Stimulated activated CD4-positive, alpha-beta T cell treated with anti-CD3 and anti-CD28 coated beads, Interleukin-2, amount 100 ng/mL, for 24 hours (primary cell): ENCODE measurements at places on chromosomes 7 and 10.

GRCh38 chr7:74029991-74030415 is 2.0 kb downstream of the ELN start:
- DNase-seq: no peak

DNA sequence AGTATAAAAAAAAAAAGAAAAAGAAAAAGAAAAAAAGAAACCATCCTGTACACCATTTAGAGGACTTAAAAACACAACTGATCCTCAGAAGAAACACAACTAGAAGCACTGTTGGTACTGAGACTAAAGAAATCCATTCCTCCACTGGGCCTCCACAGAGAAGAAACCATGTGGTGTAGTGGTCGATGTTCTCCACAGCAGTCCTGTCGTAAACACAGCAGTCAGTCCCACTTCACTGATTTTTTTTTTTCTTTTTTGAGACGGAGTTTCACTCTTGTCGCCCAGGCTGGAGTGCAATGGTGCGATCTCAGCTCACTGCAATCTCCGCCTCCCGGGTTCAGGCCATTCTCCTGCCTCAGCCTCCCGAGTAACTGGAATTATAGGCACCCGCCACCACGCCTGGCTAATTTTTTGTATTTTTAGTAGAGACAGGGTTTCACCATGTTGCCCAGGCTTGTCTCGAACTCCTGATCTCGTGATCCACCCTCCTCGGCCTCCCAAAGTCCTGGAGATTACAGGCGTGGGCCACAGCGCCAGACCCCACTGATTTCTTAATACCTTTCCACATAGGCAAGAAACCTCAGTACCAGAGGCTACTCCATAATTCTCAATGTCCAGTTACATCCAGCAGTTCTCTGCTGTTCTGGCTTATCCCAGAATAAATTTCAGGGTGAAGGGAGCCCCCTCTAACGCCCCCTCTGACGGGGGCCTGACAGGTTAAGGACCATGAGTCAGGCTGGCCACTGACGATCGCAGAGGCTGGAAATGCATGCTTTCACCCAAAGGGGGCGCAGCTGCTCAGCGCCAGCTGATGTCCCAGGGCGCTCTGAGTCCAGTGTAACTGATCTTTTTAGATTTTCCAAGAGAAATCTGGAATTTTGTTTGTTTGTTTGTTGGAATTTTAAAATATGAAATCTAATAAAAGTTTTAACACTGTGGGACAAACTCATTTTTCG is 24.8 kb upstream of the FFAR4 start:
- DNase-seq: peak; percentile 26

DNA sequence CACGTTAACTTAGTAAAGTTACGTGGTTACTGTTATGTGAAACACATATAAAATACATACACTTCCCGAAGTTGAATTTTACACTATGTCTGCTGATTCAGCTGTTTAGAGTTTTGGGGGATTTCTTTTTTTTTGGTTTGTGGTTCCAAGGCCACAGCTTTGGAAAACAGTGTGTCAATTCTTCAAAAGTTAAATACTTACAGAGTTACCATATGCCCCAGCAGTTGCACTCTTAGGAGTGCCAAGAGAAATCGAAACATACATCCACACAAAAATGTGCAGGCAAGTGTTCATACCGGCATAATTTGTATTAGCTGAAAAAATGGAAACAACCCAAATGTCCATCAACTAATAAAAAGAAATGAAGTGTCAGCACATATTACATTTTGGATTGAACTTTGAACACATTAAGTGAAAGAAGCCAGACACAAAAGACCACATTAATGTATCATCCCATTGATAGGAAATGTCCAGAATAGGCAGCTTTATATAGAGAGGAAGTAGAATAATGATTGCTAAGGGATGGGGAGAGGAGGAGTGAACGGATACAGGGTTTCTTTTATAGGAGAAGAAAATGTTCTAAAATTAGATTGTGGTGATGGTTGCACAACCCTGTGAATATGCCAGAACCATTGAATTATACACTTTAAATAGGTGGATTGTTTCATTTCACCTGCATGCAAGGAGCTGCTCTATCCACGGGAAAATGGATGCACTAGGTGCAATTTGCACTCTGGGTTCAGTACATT is 17.6 kb downstream of the APBB1IP start:
- DNase-seq: no peak

DNA sequence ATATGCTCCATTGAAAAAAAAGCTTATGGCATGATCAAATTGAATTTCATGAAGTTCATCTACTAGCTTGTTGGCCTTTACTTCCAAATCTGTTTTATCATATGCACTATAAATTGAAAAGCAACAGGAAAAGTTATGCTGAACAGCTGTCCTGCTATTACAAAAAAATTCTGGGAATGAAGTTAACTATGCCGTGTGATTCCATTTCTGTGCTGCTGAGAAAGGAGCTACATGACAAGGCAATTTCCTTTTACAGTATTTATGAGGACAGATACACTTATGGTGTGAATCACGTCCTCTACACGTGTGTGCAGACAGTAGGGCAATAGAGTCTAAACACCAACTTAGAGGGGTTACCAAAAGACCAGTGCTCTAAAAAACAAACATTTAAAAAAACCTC is 426.5 kb upstream of the AKR1E2 start:
- DNase-seq: no peak

DNA sequence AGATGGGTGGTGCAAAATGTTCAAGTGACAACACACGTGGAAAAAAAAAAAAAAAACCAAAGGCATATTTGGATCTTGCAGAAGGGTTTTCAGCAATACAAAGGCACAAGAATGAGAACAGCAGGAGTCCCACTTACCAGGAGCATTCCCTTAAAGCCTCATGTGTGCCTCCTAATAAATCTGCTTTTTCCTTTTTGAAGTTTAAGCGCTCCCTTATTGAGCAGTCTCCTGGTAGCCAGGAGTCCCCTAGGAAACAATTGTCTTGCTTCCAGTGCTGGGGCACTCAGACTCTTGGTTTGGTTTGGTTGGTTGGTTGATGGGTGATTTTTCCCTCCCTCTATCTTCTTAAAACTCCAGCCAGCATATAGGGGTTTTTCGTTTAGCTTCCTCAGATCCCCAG is 321.8 kb upstream of the NFE2L3 start:
- DNase-seq: no peak

- no peak for DNase-seq
These were observed 200.5 kb downstream of the MAD1L1 start for GRCh38 chr7:2032030-2032875.
